Cortex of kidney (tissue), 1 donor: ENCODE measurements at places on chromosomes 3 and 15.

- DNase-seq, result no peak
These were observed 42.4 kb upstream of the STRIT1 start for GRCh38 chr3:155335724-155336354.

DNA sequence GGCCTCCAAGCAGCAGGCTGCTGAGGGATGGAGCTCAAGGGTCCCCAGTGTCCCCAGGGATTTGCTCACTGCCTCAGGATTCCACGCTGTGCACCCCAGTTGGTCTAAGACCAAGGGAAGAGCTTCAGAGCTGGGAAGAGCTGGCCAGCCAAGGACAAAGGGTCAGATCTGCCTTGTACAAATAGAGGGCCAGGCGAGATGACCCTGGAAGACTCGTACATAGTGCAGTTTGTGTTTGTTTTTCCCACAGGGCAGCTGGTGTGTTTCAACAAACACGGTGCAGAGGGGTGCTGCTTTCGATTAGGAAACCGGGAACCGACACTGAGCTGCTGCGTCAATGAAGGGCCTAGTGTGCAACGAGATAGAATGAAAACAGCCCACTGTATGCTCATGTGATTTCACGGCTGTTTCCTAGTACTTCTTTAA, 56.1 kb upstream of the TRPM1 start:
- no peak for DNase-seq

DNA sequence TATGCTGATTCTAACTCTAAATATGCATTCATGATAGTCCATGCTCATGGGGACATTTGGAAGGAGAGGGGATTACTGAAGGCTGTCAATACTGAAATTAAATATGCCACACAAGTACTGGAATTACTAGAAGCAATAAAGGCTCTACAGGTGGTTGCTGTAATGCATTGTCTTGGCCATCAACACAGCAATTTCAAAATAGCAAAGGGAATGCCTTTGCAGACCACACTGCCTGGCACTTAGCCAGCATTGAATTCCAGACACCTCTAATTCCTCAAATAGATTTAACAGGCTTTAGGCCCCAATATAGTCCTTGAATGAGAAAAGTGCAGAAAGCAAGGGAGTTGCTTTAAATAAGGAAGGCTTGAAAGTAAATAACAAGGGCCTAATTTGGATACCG, 115.8 kb upstream of the PLCL2 start:
- DNase-seq, result no peak

GRCh38 chr15:39156646-39157250, 424.1 kb upstream of the THBS1 start:
- no peak for DNase-seq

DNA sequence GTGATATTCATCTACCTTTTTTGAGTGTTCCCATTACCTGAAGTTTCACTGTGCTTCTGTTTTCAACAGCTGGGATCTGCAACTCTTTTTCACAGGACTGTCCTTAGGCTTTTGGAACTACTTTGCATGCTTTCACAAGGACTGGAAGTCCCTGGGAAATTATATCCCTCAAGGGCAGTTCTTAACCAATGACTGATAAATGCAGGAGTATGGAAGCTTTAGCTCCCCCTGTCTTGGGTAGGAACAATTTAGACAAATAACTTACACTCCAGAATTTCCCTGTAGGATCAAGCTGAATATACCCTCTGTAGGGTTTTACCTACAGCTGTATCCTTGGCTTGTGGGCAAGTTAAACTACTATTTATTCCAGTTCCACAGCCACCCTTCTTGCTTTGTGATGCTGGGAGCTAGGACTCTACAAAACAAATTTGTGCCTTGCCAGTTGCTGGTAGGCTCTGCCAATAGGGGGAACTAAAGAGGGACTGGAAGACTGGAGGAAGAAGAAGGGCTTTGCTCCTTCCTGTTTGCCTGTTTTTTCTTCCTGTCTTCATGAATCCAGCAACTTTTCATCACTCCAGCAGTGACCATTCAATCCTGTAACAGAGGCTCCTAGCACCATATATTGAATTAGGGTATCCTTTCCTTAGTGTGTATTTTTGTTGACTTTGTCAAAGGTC, 6.8 kb upstream of the ZNF280D start:
- DNase-seq, result no peak
